Stimulated activated CD4-positive, alpha-beta T cell treated with anti-CD3 and anti-CD28 coated beads, Interleukin-1b, Interleukin-23, amount 100 ng/mL, for 1 hour (primary cell): ENCODE measurements at places on chromosomes 6 and 20.
A peak's percentile ranks its signal among the peaks of the same experiment; 100 is the strongest.

DNA sequence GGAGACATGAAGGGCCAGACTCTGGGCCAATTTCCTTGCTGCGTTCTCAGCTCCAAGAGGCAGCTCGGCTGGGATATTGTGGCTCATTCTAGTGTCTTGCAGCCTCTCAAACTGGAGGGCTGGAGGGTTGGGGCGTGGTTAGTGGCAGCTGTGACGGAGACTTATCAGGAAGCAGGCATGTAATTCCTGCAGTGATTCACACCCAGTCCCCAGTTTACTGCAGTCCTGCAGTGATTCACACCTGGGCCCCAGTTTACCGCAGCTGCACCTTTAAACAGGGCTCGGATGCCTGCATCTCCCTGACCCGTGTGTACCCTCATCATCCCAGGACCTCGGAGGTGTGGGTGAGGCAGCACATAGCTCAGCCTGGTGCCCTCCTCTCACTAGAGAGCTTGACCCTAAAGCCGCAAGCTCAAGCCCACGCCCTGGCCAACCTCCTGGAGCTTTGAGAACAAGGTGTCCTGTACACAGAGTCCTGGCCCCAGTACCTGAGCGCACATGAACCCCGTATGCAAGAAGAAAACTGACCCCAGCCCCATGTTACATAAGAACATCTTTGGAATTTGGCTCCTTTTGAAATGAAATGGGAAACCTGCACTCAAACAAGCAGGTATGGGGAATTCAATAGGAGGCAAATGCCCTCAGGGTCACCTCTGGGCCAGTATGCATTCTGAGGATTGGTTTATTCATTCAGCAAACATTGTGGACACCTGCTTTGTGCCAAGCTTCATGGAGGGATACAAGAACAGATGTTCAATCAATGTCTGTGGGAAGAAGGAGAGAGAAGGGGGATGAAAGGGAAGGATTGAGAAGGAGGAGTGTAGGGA lies 55.3 kb upstream of the FAM83D start:
- no peak for DNase-seq

GRCh38 chr20:41379551-41379950 lies 12.9 kb upstream of the EMILIN3 start:
- no peak for DNase-seq

DNA sequence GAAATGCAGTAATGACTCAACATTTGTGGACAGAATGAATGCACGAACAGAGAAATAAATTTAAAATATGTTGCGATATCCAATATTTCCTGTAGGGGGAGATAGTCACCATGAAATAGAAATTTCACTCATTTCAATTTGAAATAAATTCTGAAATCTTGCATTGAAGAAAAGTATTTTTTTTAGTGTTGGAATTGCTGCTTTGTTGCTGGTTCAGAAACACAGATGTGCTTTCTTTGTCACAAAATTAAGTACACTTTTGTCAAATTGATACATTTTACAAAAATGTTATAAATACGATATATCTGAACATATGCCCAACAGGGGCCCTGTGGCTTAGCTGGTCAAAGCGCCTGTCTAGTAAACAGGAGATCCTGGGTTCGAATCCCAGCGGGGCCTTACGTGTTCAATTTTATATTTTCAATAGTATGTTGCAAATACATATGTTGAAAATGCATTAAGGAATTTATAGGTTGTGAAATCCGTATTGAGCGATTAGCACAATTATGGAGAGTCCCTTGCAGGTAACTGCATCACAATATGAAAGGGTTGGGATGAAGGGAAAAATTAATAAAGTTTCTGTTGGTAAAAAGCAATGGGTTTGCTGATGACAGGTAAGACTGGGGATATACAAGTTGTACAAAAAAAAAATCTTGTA lies 85.4 kb upstream of the PRSS16 start:
- DNase-seq: no peak

DNA sequence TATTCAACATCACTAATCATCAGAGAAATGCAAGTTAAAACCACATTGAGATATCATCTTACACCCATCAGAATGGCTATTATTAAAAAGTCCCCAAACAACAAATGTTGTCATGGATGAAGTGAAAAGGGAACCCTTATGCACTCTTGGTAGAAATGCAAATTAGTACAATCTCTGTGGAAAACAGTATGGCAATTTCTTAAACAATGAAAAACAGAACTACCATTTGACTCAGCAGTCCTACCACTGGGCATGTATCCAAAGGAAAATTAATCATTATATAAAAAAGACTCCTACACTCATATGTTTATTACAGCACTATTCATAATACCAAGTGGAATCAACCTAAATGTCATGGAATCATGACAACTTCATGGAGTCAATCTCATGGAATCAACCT lies 611.3 kb upstream of the GJE1 start:
- no peak for DNase-seq

GRCh38 chr6:165939601-165940290 lies 227.9 kb downstream of the TBXT start:
- no peak for DNase-seq

GRCh38 chr20:7981374-7981773 lies 38.2 kb downstream of the TMX4 start:
- DNase-seq: no peak

DNA sequence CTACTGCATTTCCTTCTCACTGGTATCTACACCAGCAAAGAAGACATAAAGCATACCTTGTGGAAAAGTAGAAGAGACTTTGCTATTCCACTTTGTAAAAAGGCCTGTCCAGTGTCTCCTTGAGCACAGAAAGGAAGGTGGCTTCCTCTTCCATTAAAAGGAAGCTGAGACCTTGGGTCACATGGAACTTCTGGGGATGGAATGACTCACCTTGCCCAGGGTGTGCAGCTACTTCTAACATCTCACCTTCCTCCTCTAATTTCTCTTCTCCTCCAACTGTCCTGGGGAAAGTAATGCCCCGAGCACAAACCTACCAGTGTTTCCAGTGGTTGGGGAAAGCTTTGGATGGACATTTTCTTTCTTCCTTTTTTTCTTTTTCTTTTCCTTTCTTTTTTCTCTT lies 848.8 kb upstream of the MAP3K7 start:
- DNase-seq: no peak

DNA sequence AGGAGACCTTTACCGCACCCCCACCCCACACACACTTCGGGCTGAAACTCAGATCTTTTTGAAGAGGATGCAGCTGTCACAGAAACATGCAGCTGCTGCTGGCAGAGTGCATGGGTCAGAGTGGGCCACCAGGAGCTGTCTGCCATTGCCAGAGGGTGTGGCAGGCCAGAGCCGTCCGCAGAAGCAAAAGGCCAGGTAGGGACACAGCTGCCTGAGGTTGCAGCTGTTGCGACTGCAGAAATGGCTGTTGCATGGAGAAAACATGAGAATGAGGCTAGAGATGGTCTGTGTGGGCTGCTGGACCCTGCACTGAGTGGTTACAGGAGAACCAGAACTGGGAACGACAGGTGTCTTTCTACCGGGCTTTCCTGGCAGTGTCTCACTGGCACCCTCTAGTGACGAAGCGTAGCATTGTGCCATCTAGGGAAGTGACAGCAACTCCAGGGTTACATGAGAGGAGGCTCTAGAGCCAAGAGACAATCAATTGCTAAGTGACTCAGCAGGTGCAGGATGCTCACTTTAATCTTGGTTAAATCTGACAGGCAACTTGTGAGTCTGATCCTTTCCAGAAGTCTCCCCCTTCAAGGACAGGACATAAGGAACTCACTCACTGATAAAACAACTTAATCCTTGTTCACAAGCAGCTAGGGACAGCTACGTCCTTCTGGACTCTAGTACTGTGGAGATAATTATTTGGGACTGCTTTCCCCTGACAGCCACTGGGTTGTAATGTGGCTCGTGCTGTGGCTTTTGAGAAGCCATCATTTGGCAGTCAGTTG lies 29.1 kb upstream of the SERPINB9 start:
- DNase-seq: peak; percentile 74

DNA sequence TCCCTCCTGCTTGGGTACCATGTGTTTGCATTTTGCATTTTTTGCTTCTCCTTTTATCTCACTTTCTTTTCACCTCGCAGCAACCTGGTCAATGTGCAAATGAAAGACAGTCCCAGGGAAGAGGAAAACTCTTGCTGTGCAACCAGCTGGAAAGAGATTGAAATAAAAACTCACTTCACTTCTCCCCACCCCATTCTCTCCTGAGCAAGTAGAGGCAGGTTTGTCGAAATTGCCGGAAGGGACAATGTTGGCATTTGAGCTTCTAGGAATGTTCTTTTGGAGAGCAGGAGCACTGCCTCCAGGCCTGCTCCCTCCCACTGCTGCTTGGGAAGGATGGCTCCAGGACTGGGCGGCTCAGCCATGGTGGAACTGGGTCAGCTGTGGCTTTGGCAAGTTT lies 30.6 kb downstream of the KCNG1 start:
- DNase-seq: no peak

- no peak for DNase-seq
These were observed 233.3 kb downstream of the SYNDIG1 start for GRCh38 chr20:24702501-24703283.

DNA sequence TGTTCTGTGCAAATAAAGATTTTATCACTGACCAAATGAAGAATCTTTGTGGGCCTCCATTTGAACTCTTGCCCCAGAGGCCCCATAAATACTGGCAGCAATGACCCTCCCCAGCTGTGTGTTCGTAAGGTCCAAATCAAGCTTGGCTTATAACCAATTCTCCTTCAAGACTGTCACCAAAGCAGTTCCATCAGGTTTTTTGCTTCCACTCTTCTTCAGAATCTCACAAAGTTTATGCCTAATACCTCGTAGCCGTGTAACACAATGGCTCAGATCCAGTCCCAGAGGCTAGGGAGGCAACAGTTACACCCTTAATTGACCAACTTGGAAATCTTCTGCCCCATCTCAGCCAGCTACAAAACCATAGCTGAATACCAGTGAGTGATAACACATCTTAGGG lies 120.5 kb downstream of the HIVEP2 start:
- DNase-seq: no peak

DNA sequence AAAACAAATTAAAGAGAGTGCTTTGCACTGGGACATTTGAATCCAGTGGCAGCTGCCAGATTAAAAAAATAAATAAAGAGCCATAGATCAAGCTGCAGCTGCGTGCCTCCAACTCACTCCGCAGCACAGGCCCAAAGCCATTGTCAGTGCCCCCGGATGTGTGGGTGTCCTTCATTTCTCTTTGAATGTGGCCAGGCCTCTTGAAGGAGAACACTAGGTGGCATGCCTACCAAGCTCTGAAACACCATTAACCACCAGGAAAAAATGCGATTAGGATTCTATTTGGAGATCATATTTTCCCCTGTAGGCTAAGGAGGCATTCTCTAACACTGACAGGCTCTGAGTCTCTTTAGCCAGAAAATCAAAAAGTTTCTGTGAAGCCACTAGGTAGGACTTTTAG lies 549.8 kb downstream of the PRKN start:
- DNase-seq: no peak

DNA sequence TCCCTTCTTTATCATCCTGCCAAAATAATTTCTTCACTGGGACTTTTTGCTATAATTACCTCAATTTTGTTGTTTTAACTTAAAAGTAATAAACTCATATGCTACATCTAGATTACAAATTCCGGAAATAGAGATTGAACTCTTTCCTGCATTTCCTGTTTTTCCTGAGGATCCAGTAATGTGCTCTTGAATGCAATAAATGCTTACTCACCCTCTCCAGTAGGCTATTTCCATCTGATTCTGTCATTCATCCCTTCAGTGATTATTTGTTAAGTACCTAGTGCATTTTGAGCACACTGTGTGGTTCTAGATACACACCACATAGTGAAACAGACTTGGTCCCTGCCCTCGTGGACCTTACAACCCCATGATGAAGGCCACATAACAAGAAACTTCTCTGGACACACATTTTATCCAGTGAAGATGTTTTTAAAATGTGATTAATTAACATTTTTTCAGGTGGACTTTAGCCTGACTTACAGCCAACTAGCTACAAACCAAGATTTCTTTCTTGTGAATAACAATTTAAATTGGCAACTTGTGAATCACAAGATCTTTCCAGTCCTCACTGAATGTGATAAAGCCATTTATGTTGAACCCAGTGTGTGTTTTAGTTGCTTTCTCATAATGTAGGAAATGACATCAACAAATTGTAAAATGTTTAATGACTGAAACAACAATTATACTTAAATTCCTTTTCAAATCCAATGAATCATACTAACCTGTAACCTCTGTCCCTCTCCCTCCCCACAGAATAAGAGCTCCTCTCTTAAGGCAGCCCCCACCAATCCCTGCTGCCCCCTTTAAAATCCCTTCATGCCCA lies 272.3 kb downstream of the KHDC1L start:
- DNase-seq: no peak

- DNase-seq: no peak
These were observed 40.2 kb downstream of the E2F3 start for GRCh38 chr6:20441921-20442320.

DNA sequence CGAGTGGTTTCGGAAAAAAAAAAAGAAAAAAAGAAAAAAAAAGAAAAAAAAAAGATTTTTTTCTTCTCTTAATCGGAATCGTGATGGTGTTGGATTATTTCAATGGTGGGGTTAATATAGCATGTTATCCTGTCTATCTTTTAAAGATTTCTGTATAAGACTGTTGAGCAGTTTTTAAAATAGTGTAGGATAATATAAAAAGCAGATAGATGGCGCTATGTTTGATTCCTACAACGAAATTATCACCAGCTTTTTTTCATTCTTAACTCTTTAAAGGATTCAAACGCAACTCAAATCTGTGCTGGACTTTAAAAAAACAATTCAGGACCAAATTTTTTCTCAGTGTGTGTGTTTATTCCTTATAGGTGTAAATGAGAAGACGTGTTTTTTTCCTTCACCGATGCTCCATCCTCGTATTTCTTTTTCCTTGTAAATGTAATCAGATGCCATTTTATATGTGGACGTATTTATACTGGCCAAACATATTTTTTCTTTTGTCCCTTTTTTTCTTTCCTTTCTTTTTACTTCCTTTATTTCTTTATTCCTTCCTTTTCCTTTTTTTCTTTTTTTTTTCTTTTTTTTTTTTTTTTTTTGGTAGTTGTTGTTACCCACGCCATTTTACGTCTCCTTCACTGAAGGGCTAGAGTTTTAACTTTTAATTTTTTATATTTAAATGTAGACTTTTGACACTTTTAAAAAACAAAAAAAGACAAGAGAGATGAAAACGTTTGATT lies 3.6 kb downstream of the SOX4 start:
- DNase-seq: no peak

- DNase-seq: no peak
These were observed 69.3 kb downstream of the TNFRSF21 start for GRCh38 chr6:47240277-47240890.

DNA sequence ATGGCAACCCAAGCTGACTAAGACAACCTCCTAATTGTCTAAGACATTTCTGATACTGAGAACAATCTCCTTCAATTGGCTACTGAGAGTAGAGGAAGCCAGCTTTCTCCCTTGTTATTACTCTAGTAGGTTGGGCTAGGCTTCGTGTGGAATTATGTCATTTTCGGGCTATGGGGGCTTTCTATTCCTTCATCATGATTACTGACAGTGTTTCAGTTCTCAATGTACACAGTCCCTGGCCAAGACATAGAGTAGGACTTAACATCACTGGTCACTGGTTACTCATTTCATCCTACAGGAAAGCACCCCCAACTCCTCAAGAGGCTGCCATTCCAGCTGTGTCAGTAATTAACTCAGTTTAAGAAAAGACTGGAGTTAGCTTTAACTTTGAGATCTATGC lies 100.0 kb downstream of the KIF6 start:
- no peak for DNase-seq

GRCh38 chr20:38123021-38123587 lies 42.0 kb downstream of the TGM2 start:
- DNase-seq: no peak

GRCh38 chr6:162856885-162857284 lies 129.1 kb downstream of the PACRG start:
- no peak for DNase-seq

GRCh38 chr6:7243179-7243981 lies 69.6 kb downstream of the SSR1 start:
- no peak for DNase-seq
